ENCODE measurements at places on chromosomes 12 and 14. TPM values are rescaled to one million over a fixed set of nuclear protein-coding genes. Genes with fewer than 3 reads are reported as not detected.

The KLRG1 gene
- 16.8 TPM for polyA plus RNA-seq

The DAO gene
- not detected for polyA plus RNA-seq

The TAS2R14 gene
- 1.0 TPM for polyA plus RNA-seq

The GALNT6 gene
- 4.6 TPM for polyA plus RNA-seq

The HSP90AA1 gene
- polyA plus RNA-seq = 372 TPM

The LALBA gene
- polyA plus RNA-seq = not detected

The FOXN4 gene
- polyA plus RNA-seq = not detected

The ISM2 gene
- polyA plus RNA-seq = not detected

The BBOF1 gene
- polyA plus RNA-seq = 2.2 TPM

The FAM186B gene
- polyA plus RNA-seq = 0.16 TPM

The PRKD1 gene
- polyA plus RNA-seq = 1.0 TPM

The EMP1 gene
- polyA plus RNA-seq = not detected
